Cortex of kidney (tissue), 1 donor: ENCODE measurements at places on chromosomes 4 and X.
A peak's percentile ranks its signal among the peaks of the same experiment; 100 is the strongest.

DNA sequence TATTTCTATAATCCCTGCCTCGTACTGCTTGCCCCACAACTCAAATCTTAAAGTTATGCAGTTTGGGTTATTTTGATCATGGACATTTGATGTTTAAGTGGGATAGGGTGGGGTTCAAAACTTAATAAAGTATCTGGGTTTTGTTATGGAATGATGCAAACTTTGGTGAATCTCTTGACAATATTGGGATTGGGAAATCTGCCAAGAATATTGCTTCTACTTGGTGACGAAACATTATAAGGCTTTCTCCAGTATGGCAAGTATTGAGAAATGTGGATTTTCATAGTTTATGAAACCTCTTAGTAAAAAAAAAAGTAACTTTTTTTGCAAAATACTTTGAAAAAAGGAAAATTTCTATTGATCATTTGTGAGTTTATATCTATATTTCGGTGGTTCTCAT, 130.8 kb upstream of the SFRP2 start:
- no peak for DNase-seq

DNA sequence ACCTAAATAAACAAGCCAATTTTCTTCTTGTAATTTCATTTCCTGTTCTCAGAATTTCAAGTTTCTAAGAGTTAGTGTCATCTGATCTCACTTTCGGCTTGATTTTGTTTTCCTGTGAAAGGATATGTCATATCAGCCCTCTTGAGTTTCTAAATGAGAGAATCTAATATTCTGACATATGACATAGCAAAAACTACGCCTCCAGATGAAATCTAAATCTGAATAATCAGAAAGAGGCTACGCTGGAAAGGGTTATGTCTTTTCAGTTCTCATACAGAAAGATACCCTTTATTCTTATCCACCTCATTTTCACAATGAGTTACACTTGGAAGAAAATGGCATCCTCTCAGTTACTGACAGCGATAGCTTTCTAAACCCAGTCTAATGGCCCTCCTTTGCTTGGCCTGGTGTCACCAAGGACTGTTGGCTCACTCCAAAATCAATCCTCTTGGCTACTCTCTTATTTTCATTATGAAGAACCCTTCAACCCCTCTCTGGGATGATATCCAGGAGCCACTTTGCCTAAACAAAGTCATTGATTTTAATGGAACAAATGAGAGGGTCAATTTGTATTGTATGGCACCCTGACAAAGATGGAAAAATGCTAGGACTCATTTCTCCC, 65.6 kb downstream of the ASB9 start:
- DNase-seq, result no peak

DNA sequence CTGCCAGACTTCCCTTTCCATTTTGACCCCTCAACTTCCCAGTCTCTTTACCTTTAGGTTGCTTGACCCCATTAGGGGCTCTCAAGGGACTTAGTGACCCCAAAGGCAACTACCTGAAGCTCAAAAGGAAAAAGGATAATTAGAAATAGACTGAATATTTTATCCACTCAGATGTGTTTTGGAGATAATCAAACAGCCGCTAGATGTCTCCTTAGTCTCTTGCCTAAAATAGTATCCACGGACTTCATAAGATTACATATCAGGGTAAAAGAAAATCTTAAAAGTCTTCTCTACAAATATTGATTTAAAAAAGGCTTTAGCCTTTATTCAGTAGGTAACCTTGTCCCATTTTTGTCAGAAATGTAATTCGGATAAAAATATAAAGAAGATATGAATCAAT, 21.0 kb upstream of the RHOXF2 start:
- DNase-seq, result no peak

DNA sequence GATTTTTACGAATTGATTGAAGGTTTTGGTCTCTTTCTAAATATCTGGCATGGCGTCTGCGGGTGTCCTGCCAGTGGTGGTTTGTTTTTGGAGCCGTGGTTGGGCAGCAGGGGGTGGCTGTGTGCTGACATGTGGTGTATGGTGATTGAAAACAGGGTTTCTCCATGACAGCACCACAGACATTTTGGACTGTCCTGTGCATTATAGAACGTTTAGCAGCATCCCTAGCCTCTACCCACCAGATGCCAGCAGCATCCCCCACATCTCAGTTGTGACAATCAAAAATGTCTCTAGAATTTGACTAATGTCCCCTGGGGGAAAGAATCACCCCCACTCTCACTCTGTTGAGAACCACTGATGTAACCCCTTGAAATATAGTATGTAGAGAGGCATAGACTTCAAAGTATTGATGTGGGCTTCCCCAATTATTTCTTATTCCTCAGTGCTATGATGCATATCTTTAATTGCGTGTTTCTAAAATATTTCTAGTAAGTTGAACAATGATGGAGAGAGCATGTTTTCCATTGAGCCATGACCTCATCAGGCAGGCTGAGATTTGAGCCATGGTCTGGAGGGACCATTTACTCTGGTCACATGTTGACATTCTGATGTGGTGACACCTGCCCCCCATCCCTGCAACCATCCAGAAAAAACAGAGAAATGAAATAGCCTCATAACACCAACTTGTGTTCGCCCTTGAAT, 77.4 kb upstream of the MID1 start:
- DNase-seq, result no peak

- peak; percentile 24 for DNase-seq
Measured at GRCh38 chr4:13483768-13484121, 395 bp downstream of the RAB28 start.

DNA sequence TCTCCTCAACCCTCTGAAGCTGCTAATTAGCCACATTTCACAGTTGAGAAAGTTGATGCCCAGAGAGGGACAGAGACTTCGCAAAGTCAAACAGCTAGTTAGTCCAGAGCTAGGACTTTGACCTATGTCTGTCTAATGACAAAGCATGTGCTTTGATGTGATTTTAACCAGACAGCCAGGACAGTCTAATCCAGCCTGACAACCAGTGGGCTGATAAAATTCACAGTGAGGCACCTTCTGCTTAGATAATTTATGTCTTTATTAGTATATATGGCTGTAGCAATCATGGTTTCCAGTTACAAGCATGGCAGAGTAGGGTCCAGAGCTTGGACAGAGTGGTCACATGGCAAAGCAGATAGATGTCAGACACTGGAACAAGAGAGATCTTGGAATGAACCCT, 133.6 kb upstream of the C1QTNF7 start:
- DNase-seq, result no peak

GRCh38 chr4:101211146-101211553, 136.2 kb downstream of the PPP3CA start:
- no peak for DNase-seq

GRCh38 chr4:53011259-53011905, 149.3 kb downstream of the RASL11B start:
- DNase-seq, result no peak

DNA sequence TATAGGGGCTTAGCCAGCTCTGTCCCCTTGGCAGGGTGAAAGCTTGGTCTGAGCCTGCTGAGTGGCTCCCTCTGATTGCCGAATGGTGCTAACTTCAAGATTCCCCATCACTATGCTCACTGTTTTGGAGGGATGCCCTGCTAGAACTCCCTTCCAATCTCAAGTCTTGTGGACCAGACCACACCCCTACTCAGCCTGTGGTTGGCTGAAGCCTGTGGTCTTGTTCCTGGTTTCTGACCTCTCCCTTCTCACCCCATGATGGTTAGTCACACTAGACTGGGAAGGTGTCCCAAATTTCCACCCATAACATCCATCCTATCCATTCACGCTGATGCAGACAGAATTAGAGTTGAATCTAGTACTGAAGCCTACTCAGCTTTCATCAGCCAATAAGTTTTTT, 184.7 kb upstream of the NDP start:
- no peak for DNase-seq

DNA sequence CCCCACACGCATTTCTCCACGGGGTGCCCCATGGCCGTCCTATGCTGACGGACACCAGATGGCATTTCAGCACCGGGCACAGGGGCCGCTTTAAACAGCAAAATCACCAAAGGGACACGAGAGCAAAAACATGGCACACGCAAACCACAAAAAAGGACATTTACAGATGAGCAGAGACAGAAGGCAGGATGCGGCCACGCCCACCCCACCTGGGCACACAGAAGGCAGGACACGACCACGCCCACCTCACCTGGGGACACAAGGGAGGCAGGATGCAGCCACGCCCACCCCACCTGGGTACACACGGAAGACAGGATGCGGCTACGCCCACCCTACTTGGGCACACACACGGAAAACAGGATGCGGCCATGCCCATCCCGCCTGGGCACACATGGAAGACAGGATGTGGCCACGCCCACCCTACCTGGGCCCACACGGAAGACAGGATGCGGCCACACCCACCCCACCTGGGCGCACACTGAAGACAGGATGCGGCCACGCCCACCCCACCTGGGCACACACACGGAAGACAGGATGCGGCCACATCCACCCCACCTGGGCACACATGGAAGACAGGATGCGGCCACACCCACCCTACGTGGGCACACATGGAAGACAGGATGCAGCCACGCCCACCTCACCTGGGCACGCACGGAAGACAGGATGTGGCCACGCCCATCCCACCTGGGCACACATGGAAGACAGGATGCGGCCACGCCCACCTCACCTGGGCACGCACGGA, 69.1 kb downstream of the FAM53A start:
- DNase-seq, result no peak

DNA sequence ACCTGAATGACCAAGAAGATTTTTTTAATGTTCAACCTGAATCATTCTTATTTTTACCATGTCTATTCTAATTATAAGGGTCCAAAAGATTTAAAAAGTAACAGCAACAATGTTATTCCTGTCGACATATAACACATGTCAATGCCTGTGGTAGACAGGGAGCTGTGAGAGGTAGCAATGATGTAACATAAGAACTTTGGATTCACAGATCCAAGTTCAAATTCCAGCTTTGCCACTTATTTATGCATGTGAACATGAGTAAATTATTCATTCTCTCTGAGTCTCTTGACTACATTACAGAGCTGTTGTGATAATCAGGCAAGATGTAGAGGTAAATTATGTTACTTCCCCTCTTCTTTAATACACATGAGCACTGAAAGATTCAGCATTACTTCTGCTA, 54.5 kb downstream of the KLHL8 start:
- no peak for DNase-seq

DNA sequence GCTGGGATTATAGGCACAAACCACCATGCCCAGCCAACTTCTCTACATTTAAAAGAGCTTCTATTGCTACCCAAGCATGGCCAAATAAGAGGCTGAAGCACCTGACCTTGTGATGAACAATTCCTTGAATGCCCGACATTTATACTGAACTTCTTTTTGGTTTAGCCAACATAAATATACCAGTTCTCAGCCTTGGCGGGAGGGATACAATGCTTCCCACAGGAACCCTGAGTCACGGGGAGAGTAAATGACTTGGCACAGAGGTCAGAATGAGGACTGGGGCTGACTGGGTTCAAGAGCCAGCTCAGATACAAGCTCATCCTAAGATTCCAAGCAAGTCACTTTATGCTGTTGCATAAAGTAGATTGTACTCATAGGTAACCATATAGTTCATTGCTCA, 6.1 kb downstream of the HOPX start:
- no peak for DNase-seq

DNA sequence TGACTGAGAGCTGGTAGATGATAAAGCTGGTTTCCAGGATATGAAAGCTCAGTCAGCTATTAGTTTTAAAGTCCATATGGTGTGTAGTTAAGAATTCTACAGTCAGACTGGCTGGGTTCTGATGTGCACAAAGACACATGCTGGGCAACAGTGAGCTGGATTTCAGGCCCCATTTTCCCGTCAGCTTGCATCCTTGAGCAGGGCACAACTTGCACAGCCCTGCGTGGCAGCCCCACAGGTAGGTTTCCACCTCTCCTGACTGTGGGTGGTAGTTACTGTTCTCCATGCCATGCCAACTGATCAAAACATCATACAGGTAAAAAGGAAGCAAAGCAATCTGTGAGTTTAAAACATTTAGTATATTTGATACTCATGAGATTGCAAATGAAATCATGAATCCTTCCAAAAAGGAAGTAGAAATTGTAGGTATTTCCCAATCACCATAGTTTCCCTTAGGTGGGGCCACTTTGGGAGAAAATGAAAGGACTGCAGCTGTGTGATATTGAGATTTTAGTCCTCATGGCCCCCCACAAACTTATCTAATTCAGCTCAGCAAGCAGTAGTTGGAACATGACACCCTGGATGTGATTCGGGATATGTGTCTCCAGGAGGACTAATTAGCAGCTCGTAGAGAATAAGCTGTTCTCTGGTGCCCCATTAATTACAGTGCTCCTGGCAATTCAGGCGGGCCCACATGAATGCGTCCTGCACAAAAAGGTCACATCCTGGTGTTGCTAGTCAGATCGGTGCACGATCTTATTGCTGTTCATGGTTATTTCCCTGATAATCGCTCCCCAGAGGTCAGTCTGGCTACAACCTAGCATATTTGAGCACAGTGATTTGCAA, 42.4 kb upstream of the NOCT start:
- DNase-seq, result no peak

GRCh38 chr4:184544788-184545409, 70.5 kb upstream of the IRF2 start:
- no peak for DNase-seq

GRCh38 chr4:128862608-128863311, 53.3 kb downstream of the JADE1 start:
- DNase-seq, result no peak

GRCh38 chr4:2832309-2832980, 11.2 kb upstream of the ADD1 start:
- DNase-seq, result no peak

DNA sequence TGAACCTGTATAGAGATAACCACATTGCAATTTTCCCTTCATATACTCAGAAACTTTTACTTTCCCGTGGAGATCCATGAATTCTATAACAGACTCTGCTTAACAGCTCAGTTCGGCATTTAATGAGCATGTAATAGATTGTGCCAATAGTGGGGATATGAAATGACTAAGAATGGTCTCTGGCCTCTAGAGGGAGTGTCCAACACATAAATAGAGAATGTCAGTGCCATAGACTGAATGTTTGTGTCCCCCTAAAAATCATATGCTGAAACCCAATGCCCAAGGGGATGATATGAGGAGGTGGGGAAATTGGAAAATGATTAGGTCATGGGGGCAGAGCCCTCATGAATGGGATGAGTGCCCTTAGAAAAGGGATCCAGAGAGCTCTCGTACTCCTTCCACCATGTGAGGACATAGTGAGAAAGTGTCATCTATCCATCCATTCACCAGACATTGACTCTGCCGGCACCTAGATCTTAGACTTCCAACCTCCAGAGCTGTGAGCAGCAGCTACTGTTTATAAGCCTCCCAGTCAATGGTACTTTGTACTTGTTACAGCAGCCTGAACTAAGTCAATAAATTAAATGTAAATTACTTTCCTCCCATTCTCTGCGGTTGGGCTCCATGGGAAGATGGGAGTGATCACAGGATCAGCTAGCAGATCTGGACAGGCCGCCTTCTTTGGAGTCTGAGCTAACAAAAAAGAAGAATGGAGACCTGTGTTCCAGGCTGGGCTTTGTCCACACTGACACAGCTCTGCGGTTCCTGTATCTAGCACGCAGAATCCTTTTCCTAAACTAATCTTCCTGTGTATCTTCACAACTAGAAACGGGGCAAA, 28.1 kb upstream of the HPSE start:
- DNase-seq, result no peak
